MCF 10A (cell line): ENCODE measurements at places on chromosomes 2 and 18.
A peak's percentile ranks its signal among the peaks of the same experiment; 100 is the strongest.

GRCh38 chr2:181306785-181307184 is 150.4 kb upstream of the ITGA4 start:
- DNase-seq: no peak

- DNase-seq: no peak
These were observed 485.7 kb downstream of the TXNL1 start for GRCh38 chr18:56152551-56153310.

DNA sequence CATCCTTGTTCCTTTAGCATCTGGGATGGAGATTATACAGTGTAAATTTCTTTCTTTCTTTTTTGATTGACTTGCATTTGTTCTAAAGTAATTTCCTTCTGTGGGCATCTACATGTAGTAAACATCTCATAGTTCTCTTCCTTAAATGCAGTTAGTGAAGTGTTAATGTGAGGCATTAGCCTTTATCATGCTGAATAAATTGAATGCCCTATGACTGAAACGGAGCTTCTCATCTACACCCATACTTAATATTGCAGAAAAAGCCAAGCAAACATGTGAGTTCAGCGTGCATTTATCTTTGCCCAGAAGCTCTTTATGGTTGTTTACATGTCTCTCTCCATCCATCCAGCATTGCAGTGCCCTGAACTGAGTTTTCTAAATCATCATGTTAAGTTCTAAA is 58.3 kb downstream of the LYPD1 start:
- no peak for DNase-seq

GRCh38 chr2:113088213-113088992 is 20.6 kb downstream of the IL1F10 start:
- no peak for DNase-seq

DNA sequence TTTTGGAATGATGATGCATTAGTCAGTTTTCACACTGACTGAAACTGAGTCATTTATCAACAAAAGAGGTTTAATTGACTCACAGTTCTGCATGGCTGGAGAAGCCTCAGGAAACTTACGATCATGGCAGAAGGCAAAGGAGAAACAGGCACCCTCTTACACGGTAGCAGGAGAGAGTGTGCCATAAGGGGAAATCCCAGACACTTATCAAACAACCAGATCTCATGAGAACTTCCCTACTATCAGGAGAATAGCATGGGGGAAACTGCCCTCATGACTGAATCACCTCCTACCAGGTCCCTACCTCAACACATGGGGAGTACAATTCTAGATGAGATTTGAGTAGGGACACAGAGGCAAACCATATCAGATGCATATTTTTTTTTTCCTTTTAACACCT is 504.5 kb upstream of the VRK2 start:
- no peak for DNase-seq

GRCh38 chr18:57854726-57855125 is 51.6 kb upstream of the ATP8B1 start:
- no peak for DNase-seq

- peak; percentile 73 for DNase-seq
These were observed at the start of gene NEURL3 for GRCh38 chr2:96505231-96505889. Gene NEURL3 (minus strand): TSS chr2:96505357. CDS start chr2:96505286, 71 bp downstream.

DNA sequence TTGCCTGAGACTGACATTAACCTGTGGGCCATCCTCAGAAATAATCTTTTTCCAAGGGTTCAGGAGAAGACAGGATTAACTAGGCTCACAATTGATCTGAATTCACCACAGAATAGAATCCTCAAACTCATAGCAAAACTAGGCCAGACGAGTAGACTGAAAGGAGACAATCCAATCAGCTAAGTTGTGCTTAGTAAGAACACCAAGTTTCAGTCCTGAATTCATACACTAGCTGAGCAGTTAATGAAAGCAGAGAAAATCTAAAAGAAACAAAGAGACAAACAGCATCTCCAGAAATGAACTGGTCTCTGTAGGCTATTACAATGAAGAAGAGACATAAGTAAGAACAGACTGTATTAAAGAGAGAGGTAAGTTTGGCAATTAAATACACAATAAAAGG is 89.5 kb downstream of the GORASP2 start:
- DNase-seq: no peak
